ENCODE measurements at places on chromosomes 7 and 10.

GRCh38 chr7:30146127-30146612 is 11.4 kb downstream of the MTURN start:
- DNase-seq: no peak

DNA sequence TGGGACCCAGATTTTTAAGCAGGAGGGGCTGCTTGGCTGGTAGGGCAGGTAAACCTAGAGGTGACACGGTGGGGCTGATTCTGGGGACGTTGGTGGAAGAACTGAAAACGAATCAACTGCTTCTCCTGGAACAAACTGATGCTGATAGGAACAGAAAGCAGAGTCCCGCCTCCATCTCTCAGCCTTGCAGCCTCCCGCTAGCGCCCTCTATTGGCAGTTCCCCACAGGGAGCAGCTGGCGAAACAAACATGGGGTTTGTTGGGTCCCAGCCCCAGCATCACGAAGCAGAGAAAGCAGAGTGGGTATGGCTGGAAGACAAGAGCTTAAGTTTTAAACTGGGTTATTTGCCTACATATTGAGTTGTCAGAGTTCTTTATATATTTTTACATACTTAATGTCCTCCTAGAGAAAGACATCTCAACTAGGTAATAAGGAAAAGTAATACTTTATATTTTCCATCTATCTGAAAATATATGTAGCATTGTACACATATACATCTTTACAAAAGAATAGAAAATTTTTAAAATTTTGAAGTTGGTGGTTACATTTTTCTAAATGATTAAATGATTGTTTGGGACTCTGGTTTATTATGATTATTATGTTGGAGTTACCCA is 42.3 kb upstream of the FOXI2 start:
- DNase-seq: peak; percentile 5

DNA sequence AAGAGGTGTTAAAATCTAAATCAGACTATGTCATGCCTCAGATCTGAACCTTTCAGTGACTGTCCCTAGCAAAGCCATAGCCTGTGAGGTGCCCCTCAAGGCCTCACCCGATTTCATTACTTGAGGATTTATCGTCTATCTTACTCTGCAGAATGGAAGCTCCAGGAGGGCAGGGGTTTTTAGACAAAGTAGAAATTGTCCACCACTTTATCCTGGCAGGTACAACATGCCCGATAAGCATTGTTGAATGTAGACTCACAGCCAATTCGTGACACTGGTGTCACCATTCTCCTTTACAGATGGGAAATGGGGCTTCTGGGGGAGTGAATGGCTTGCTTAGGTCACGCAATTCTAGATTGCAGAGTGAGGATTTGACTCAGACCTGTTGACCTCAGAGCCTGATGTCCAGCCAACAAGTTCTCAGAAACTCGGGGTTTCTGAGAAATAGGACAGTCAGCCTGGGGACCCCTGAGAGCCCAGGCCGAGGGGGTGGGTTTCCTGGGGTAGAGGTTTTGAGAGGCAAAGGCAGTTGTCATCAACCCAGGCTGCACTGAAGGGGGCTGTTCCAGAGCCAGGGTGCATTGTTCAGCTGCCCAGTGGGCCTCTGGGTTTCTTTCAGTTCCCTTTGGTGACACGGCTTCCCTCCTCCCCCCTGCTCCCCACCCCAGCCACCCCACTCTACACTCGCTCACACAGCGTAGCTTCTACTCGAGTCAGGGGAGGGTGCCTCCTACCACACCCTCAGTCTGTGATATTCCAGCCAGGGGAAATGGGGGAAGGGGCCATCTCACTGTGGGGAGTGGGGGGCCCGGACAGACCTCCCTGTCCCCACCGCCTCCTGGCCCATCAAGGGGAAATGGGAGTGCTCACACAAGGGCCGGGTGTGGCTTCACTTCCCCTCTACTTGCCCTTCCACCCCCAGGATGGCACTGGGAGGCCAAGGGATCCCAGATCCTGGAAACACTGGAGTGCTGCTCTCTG is 3.1 kb upstream of the IRF5 start:
- no peak for DNase-seq

DNA sequence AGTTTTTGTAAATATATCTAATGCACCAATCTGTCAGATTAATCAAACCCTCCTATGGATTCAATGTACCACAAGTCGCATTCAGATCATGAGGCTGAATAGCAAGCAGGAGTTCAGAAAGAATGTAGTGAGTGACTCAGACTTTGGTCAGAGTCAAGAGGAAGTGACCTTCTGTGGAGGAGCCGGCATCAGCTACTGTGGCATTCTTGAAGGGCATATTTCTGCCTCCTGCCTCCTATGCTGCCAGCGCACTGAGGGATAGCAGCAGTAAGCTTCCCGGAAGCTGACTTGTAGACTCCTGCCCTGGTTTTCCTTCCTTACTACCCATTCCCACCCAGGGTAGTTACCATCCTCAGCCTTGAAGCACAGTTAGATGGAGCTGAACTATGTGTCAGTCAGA is 867.5 kb downstream of the NRG3 start:
- no peak for DNase-seq

GRCh38 chr10:21449288-21449966 is 76.1 kb downstream of the SKIDA1 start:
- DNase-seq: no peak

- no peak for DNase-seq
Measured at GRCh38 chr10:68251151-68251550, 19.2 kb upstream of the ATOH7 start.
